Activated T-helper 2 cell treated with anti-CD3 and anti-CD28 coated beads, Interferon-gamma antibody, Interleukin-2, Interleukin-4, amounts not matched to agents 10 μg/mL and 5 μg/mL and 100 μg/mL, durations not matched to agents 14 hours and 24 hours and 36 hours (primary cell): ENCODE measurements at places on chromosomes 5 and 9.

GRCh38 chr9:133460405-133461175, 812 bp downstream of the CACFD1 start:
- DNase-seq = no peak

GRCh38 chr9:70137577-70137976, 93.9 kb downstream of the MAMDC2 start:
- no peak for DNase-seq

DNA sequence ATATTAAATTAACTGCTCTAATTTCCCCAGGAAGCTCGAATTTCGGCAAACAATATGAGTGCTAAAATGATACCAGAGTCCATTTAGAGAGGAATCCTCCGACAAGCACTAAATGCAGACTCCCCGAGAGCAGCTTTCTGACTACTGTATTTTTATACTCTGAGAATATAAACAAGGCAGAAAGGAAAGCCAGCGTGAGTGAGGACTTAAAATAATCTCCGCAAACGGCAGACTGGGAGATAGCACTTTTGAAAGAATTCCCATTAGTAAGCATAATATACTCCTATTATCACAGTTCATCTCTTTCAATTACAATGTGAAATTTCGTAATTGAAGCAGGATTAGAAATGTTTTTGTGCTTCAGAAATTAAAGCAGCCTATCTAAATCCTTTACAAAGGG, 269.4 kb upstream of the PANK3 start:
- DNase-seq = no peak

GRCh38 chr5:150023136-150023535, 22.6 kb downstream of the HMGXB3 start:
- no peak for DNase-seq

GRCh38 chr9:128034821-128035652, 32.1 kb downstream of the NAIF1 start:
- peak; percentile 65 for DNase-seq

DNA sequence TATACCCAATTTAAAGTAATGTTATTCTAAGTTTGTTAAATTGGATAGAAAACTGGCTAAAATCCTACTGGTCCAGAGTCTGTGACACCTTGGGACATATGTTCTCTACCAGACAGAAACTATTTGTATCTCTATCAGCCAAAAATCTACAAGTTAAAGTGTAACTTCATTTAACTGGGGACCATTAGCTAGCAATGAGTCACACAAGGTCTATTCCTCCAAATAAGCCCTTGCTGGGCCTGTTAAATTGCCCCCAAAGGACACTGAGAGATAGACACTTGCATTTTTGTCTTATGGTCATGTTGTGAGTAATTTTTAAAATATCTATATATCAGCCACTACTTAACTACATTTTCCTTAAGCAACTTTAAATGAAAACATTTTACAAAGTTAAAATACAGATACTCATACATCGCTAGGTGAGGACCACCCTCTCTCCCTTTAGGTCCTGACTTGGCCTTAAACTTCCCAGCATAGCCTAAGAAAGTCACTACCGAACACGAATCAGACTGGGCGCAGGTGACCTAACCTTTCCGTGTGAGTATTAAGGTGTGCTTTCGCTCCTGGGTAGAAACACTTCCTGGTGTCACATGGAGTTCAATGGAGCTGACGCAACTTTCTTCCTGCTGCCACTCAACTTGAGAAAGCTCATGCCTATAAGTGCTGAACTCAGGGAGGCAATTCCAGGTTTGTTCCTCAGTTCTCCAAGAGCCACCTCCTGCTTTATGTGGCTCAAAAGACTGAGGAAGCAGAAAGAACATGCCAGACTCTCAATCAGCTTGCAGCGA, 249.1 kb downstream of the DIRAS2 start:
- no peak for DNase-seq

DNA sequence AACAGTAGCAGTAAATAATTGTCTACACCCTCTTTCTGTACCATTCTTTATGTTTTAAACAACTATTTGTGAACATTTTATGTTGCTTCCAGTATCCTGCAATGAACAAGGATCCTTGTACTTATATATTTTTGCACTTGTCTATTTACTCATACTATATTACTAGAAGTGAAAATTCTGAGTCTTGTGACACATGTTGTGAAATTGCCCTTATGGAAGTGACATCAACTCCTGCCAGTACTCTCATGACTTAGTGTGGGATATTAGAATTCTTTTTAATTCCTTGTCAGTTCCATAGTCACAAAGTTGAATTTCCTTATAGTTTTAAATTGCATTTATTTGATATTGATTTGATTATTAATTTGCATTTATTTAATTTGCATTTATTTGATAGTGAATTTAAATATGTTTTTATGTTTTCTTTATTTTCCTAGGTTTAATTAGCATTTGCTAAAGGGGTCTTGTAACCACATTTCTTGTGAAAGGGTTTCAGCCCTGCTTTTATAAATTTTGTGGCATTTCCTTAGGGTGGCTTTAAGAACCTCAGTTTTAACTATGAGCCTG, 27.7 kb downstream of the PARP8 start:
- DNase-seq = no peak

DNA sequence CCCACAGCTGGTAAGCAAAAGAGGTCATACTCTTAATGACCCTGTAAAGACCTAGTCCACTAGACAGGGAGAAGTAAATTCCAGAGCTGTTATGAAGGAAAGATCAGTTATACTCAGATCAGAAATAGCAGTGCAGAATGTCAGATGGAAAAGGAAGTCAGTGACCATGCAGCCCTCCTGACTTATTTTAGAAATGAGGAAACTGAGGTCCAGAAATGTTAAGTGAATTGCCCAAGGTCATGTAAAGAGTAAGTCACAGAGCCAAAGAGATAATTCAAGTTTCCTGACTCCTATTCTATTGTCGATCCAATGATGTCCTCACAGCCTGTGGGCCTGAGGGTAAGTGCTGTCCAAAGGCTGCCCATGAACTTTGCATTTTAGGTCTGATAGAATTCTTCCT, 214.9 kb upstream of the IL12B start:
- DNase-seq = no peak

DNA sequence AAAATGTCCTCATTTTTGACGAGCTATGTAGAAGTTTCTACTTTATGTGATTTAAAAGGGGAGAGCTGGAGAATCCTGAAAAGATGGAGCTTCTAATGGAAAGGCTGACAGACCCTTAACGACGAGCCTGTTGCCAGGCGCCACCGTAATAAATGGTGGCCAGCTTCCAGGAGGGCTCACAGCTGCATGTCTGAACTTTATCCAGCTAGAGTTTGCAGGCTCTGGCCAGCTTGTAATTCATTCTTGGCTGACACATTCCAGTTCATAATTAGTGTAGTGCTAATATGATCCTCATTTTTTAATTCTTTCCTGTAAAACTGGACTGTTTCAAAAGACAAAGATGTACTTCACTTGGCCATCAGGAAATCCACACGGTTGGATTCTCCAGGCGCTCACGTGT, 246.7 kb downstream of the GAS1 start:
- no peak for DNase-seq

- no peak for DNase-seq
These were observed 163.9 kb downstream of the ARHGEF28 start for GRCh38 chr5:73789851-73790281.

DNA sequence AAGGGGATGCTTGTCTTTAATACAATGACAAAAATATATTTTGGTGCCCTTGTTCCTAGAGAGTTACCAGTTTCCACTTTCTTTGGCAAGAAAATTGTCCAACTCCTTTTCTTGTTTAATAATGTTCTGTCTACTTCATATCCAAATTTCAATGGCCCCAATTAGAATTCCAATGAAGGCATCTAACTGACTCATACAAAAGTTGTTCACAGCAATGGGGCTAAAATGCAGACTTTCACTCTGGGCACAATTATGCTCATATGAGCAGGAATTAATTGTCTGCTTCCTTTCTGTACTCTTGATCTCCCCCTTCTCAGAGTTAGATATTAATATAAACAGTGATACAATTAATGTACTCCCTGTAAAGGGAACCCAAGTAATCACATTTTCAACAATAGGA, 42.1 kb upstream of the ZNF622 start:
- DNase-seq = no peak
